ENCODE measurements at places on chromosomes 11 and 22. TPM values are rescaled to one million over a fixed set of nuclear protein-coding genes. Genes with fewer than 3 reads are reported as not detected.

- no peak for DNase-seq
Observed at GRCh38 chr11:108804511-108804910, 139.6 kb downstream of the DDX10 start.

- DNase-seq = no peak
Observed at GRCh38 chr22:36510966-36511881, 4.4 kb upstream of the FOXRED2 start.

DNA sequence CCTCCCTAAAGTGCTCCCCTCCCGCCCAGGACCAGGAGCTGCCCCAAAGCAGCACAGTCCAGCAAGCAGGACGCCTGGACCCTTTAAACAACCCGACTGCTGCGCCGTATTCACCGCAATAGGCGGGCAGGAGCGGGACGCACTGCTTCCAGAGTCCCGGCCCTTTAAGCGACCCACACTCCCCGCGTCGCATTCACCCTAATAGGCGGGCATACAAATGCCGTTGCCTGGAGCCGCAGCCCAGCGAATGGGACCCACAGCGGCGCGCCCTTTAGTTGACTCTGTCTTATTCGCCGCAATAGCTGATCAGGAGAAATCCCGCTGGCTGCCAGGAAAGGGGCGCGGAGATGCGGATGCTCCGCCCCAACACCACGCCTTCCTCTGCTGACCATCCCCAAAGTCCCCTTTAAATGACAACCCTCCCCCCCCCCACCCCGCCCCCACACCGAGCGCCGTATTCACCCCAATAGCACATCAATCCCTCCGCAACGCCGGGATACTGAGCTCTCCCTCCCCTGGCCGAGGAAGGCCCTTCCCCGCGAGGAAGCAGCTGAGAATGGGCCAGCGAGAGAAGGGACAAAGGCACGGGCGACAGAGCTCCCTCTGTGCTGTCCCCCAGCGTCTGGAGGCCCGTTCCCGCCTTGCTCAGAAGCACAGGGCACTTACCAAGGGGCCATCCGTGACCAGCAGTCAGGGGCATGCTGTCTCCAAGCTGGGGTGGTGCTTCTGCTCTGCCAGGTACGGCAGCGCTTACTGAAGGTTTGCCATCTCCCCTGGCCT, 4.7 kb downstream of the OSBPL5 start:
- DNase-seq = peak; percentile 30

GRCh38 chr11:59857439-59858434, 8.6 kb downstream of the TCN1 start:
- DNase-seq = peak; percentile 47

GRCh38 chr22:30291058-30291892, 2.0 kb upstream of the CASTOR1 start:
- no peak for DNase-seq

GRCh38 chr22:38745676-38746460, 9.9 kb downstream of the SUN2 start:
- no peak for DNase-seq

DNA sequence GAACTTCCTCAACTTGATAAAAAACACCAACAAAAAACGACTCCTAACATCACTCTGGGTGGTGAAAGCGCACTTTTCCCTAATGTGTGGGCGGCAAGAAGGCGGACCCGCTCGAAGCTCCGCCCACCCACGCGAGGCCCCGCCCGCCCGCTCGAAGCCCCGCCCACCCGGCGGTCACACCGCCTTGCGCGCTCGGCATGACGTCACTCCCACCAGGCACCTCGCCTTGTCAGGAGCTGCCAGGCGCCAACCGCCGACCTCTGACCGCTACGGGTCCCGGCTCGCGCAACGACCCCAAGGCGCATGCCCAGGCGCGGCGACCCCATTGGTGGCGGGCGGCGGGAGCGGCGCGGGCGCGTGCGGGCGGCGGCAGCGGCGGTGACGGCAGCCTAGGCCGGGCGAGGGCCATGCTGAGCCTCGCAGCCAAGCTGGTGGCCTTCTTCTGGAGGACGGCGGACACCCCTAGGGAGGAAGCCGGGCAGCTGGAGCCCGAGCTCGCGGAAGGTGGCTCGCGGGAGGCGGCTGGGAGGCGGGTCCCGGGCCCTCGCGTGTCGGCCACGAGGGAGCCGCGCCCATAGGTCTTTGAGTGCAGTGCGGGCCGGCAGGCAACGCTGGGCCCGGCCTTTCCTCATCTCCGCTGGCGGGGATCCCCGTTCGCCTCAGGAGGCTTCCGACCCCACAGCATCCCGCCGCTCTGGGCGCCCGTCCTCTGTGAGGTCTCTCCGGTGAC, at the start of gene MOV10L1:
TSS of gene MOV10L1 (plus strand) at position 325 of the 730 bp plus-strand sequence. CDS start at position 408, 83 bp downstream.
- DNase-seq = no peak

The BBS1 gene
- 20.0 TPM for total RNA-seq

The DRD4 gene
- not detected for total RNA-seq

The GDPD4 gene
- total RNA-seq = not detected

The VSIG2 gene
- total RNA-seq = 0.40 TPM
